ENCODE measurements at places on chromosomes 12 and 14. TPM values are rescaled to one million over a fixed set of nuclear protein-coding genes. Genes with fewer than 3 reads are reported as not detected.

Gene TDP1
- total RNA-seq = 21.0 TPM

Gene KIF26A
- total RNA-seq = 18.6 TPM

Gene NELL2
- total RNA-seq = 0.06 TPM

Gene ABCC9
- total RNA-seq = under 0.01 TPM

Gene RASSF9
- 1.5 TPM for total RNA-seq

Gene IRF9
- 55.4 TPM for total RNA-seq

Gene PLEKHG7
- not detected for total RNA-seq

Gene NRIP2
- not detected for total RNA-seq

Gene PAPLN
- total RNA-seq = 7.8 TPM

Gene CHMP4A
- total RNA-seq = 38.1 TPM

Gene HOXC9
- 0.16 TPM for total RNA-seq

Gene BIN2
- not detected for total RNA-seq

Gene HOXC5
- total RNA-seq = not detected

Gene MAP1LC3B2
- 0.32 TPM for total RNA-seq

Gene RNASE4
- 9.3 TPM for total RNA-seq

Gene KLRC1
- not detected for total RNA-seq

Gene CCDC197
- total RNA-seq = not detected

Gene RNASE2
- total RNA-seq = not detected

Gene DIO3
- not detected for total RNA-seq

Gene PRPF39
- 37.8 TPM for total RNA-seq

Gene COA8
- total RNA-seq = 16.2 TPM

Gene CCDC198
- total RNA-seq = not detected

Gene OR4M1
- not detected for total RNA-seq

Gene BHLHE41
- total RNA-seq = not detected

Gene KCNH3
- total RNA-seq = not detected

Gene KRT3
- total RNA-seq = not detected

Gene CYP27B1
- 0.32 TPM for total RNA-seq

Gene GPR137C
- 0.65 TPM for total RNA-seq

Gene STAB2
- total RNA-seq = not detected

Gene OR8S1
- not detected for total RNA-seq

Gene RNASE8
- total RNA-seq = not detected

Gene SLC2A14
- total RNA-seq = not detected

Gene CHGA
- 1.0 TPM for total RNA-seq

Gene EPYC
- not detected for total RNA-seq

Gene SIX1
- 0.06 TPM for total RNA-seq

Gene SPX
- 0.16 TPM for total RNA-seq

Gene POTEM
- not detected for total RNA-seq

Gene TAS2R30
- total RNA-seq = 12.6 TPM

Gene HCFC2
- total RNA-seq = 28.5 TPM

Gene CLEC2B
- total RNA-seq = 79.8 TPM

Gene HOXC12
- not detected for total RNA-seq

Gene OASL
- total RNA-seq = 1.9 TPM

Gene ASCL1
- not detected for total RNA-seq

Gene LHX5
- not detected for total RNA-seq

Gene SDSL
- total RNA-seq = 6.4 TPM

Gene GLT8D2
- total RNA-seq = 1.4 TPM

Gene CFAP54
- total RNA-seq = 31.5 TPM

Gene SOCS2
- 57.4 TPM for total RNA-seq

Gene DEGS2
- total RNA-seq = 0.31 TPM

Data from bladder microvascular endothelial cell (primary cell).